ENCODE measurements at places on chromosomes 16 and 17.
A peak's percentile ranks its signal among the peaks of the same experiment; 100 is the strongest.

DNA sequence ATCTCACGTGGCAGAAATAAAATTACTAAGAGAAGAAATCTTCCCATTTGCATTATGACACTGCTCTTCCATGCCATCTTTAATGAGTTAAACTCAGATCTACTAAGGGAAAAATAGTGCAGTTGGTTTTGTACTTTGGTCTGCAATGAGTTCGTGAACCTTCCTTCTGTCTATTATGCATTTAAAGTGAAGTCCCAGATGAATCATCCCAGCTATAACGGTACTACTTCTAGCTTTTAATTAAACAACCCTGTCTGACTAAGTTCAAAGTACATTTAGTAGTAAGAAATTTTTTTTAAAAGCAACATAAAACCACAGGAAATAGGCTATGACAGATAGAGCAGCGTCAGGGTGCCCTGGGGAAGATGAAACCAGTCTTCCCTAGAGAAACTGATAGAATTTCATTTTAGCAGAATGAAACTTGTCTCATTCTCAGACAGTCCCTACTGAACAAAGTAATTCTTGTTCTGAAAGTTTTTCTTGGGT is 1.8 kb downstream of the TMIGD1 start:
- H3K4me1 ChIP-seq, result peaks cover 6% of the 10 kb centered on the region
- no peak overlapping the region for H3K4me3 ChIP-seq
- no peak overlapping the region for H3K27ac ChIP-seq
- peaks cover 18% of the 10 kb centered on the region for H3K27me3 ChIP-seq
- H3K36me3 ChIP-seq, result no peaks in the 10 kb centered on the region

GRCh38 chr17:73549841-73550430 is 94.3 kb downstream of the SDK2 start:
- no peaks in the 10 kb centered on the region for H3K36me3 ChIP-seq
- H3K27ac ChIP-seq, result peak overlapping the region; percentile 28
- peak overlapping the region; percentile 15 for H3K4me3 ChIP-seq
- DNase-seq, result no peak

DNA sequence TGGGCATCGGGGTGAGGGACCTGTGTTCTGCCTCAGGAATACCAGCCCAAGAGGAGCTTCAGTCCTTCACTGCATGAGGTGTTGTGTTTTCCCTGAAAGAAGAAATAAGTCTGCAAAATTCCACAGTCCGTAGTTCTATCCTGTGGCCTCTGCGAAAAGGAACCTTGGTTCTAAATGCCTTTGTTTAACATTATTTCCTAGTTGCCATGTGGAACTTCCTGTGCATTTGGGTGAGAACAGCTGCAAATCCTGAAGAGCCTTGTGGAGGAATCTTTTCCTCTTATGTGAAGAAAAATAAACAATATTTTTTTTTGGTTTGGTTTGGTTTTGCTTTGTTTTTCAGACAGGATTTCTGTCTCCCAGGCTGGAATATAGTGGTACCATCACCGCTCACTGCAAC is 9.8 kb downstream of the PSKH1 start:
- no peak for DNase-seq
- peak overlapping the region; percentile 64 for H3K27ac ChIP-seq
- H3K4me3 ChIP-seq, result no peak overlapping the region
- H3K27me3 ChIP-seq, result no peaks in the 10 kb centered on the region
- peaks cover 17% of the 10 kb centered on the region for H3K36me3 ChIP-seq

- H3K4me1 ChIP-seq, result peaks cover 24% of the 10 kb centered on the region
- H3K4me3 ChIP-seq, result no peak overlapping the region
- DNase-seq, result no peak
- H3K36me3 ChIP-seq, result peaks cover 16% of the 10 kb centered on the region
Observed at GRCh38 chr17:58315281-58315711, 13.3 kb downstream of the TSPOAP1 start.

DNA sequence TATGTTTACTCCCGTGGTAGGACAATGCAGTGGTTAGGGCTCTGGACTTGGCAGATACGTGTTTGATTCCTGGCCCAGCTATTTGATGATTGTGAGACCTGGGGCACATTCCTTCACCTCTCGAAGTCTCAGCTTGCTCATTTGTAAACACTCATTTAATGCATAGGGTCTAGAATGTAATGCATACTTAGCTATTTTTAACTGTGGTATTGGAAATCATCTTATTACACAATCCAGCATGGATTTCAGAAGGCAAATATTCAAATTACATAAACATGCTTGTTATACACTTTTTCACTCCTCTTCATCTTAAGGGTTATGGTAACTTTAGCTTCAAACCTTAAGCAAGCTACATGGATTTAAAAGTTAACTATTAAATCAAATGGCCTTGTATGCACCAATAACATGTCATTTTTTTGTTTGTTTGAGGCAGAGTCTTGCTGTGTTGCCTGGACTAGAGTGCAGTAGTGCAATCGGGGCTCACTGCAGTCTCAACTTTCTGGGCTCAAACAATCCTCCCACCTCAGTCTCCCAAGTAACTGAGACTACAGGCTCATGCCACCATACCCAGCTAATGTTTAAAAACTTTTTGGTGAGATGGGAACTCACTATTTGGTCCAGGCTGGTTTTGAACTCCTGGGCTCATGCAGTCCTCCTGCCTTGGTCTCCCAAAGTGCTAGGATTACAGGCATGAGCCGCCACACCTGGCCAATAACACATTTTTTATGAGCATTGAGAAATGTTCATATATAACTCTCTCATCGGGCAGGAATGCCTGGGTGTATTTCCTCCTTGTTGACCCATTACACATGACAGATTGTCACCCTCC is 52.5 kb downstream of the VAT1L start:
- H3K27ac ChIP-seq, result no peak overlapping the region
- H3K4me3 ChIP-seq, result no peak overlapping the region
- H3K36me3 ChIP-seq, result no peaks in the 10 kb centered on the region
- peaks cover 4% of the 10 kb centered on the region for H3K27me3 ChIP-seq
- no peak for DNase-seq
